ENCODE measurements at places on chromosomes 1 and 21. TPM values are rescaled to one million over a fixed set of nuclear protein-coding genes. Genes with fewer than 3 reads are reported as not detected.

GRCh38 chr1:6205849-6206519 lies at the start of gene RNF207:
Gene RNF207 (plus strand): TSS chr1:6206119. CDS start chr1:6206536, 417 bp downstream.
- peaks cover 8% of the 10 kb centered on the region for H3K36me3 ChIP-seq
- peaks cover 43% of the 10 kb centered on the region for H3K4me1 ChIP-seq
- DNase-seq: peak; percentile 79
- H3K27me3 ChIP-seq: no peaks in the 10 kb centered on the region
- peak within 1 kb of the TSS; percentile 70 for H3K27ac ChIP-seq
- peak within 1 kb of the TSS; percentile 39 for H3K4me3 ChIP-seq

Gene HSPB7
- total RNA-seq: 224 TPM

Gene ERICH3
- 0.55 TPM for total RNA-seq

- H3K36me3 ChIP-seq: peaks cover 5% of the 10 kb centered on the region
- H3K27ac ChIP-seq: no peak overlapping the region
- H3K27me3 ChIP-seq: no peaks in the 10 kb centered on the region
- peaks cover 18% of the 10 kb centered on the region for H3K4me1 ChIP-seq
These were observed 8.7 kb downstream of the PKNOX1 start for GRCh38 chr21:42983103-42983502.

Gene GJA8
- not detected for total RNA-seq

DNA sequence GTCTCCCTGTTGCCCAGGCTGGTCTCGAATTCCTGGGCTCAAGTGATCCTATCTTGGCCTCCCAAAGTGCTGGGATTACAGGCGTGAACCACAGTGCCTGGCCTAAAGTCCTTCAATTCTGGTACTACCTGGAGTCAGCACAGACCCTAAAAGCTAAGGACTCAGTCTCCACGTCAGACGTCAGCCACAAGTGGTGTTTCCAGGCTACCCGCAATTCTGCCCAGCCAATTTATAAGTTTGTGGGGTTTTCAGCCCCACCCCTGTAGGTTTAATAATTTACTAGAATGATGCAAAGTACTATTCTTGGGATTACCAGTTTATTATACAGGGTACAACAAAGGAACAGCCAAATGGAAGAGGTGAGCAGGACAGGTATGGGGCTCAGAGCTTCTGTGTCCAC lies 10.6 kb upstream of the DIP2A start:
- H3K4me1 ChIP-seq: peaks cover 7% of the 10 kb centered on the region
- H3K27ac ChIP-seq: no peak overlapping the region
- no peak for DNase-seq
- H3K36me3 ChIP-seq: no peaks in the 10 kb centered on the region
- no peaks in the 10 kb centered on the region for H3K27me3 ChIP-seq

DNA sequence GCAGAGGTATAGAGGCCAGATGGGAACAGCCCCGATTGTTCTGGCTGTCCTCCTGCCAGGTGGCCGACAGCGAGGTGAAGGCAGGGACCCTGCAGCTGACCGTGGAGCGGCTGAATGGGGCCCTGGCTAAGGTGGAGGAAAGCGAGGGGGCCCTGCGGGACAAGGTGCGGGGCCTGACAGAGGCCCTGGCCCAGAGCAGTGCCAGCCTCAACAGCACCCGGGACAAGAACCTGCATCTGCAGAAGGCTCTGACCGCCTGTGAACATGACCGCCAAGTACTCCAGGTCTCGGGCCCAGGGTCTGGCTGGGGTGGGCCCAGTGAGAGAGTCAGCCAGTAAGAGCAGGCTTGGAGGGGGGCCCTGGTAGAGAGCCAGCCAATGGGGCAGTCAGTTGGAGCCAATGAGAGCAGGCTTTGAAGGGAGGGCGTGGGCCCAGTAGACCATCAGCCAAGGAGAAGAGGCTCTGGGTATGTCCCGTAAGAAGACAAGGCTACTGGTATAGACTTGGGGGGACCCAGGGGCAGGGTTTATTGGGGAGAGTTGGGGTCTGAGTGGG lies 11.3 kb downstream of the MFAP2 start:
- no peak overlapping the region for H3K4me3 ChIP-seq
- no peak overlapping the region for H3K27ac ChIP-seq
- peaks cover 12% of the 10 kb centered on the region for H3K36me3 ChIP-seq
- H3K27me3 ChIP-seq: no peaks in the 10 kb centered on the region

DNA sequence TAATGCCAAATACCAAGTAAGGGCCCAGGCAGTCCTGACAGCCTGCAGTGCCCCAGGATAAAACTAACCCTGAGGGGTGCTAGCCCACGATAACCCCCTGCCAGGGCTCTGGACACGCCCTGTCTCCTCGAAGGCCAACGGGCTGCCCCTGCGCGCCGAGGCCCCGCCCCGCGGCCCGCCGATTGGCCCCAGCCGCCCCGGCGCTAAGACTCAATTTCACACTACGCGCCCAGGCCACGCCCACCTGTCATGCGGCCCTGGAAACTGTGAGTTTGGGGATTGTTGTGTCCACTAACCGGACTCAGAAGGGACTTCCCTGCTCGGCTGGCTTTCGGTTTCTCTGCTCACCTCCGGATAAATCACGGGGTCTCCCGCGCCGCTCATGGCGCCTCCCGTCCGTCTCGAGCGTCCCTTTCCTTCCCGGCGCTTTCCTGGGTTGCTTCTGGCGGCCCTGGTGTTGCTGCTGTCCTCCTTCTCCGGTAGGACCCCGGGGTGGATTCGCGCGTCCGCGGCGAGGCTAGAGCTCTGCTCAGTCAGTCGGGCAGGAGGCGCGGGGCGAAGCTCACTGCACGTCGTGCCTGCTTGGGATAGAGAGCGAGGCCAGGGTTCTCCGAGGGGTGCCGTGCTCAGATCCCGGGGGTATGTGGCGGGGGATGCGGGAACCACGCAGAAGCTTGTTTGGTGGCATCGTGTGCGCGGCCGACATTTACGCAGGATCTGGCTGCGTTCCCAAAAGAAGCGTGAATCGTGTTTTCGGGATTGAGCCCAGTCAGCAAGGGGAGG lies at the start of gene CR1L:
CR1L (plus strand) TSS at position 282 of the 783 bp plus-strand sequence; CDS start at position 383, 101 bp downstream.
- peak; percentile 83 for DNase-seq
- peak within 1 kb of the TSS; percentile 46 for H3K4me3 ChIP-seq

Gene KRTAP19-5
- total RNA-seq: not detected

GRCh38 chr1:232793944-232794343 lies 11.3 kb upstream of the MAP10 start:
- no peaks in the 10 kb centered on the region for H3K36me3 ChIP-seq
- H3K4me3 ChIP-seq: no peak overlapping the region
- no peaks in the 10 kb centered on the region for H3K27me3 ChIP-seq
- H3K4me1 ChIP-seq: no peaks in the 10 kb centered on the region

Gene FAM229A
- total RNA-seq: 3.5 TPM

GRCh38 chr1:222224156-222224555 lies 323.7 kb downstream of the HHIPL2 start:
- H3K27me3 ChIP-seq: no peaks in the 10 kb centered on the region
- no peaks in the 10 kb centered on the region for H3K36me3 ChIP-seq
- no peak overlapping the region for H3K4me3 ChIP-seq
- H3K27ac ChIP-seq: no peak overlapping the region
- DNase-seq: no peak
- no peaks in the 10 kb centered on the region for H3K4me1 ChIP-seq

All from sigmoid colon (tissue), 7 donors.